ENCODE measurements at places on chromosomes 4 and X.

DNA sequence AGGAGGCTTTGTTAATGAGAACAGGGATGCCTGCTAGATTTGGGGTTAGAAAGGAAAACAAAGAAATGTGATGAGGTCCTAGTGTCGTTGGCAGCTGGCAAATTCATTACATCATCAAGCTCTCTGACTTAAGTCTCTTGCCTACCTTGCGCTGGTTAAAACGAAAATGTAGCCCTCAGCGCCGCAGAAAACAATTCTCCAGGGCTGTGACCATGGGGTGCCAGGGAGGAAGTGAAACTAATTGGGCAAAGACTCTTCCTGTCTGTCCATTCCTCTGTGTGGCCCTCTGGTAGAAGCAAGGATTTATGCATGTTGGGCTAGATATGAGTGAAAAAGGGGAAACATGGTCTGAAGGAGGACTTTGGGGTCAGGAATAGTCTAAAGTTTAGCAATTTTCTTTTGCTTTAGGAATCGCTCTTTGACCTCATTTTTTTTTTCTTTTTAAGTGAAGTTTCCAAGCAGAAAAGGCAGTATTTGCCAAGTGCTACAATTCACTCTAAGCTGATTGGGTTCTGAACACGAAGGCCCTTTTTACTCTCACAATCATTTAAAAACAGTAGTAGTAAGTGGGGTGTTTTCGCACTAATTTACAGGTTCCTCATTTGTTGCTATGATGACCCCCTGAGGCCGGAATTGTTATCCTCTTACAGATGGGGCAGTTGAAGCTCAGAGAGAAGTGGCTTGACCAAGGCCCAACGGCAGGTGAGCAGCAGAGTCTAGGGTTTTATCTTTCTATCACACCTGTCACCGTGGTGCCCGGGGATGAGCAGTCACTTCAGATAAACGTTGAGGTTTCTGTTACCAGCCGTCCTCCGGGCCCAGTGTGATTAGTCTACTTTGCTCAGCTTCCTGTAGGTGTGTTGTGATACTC lies 27.3 kb upstream of the CHRNA9 start:
- peak; percentile 69 for DNase-seq

GRCh38 chrX:33336783-33337182 lies 125.4 kb upstream of the DMD start:
- DNase-seq, result no peak

GRCh38 chr4:187183346-187183745 lies 459.7 kb upstream of the FAT1 start:
- DNase-seq, result no peak

GRCh38 chr4:102824398-102824797 lies 3.0 kb downstream of the UBE2D3 start:
- DNase-seq, result no peak

- DNase-seq, result no peak
Measured at GRCh38 chrX:86023811-86024210, 23.5 kb downstream of the CHM start.

GRCh38 chrX:148593987-148594386 lies 93.6 kb downstream of the AFF2 start:
- DNase-seq, result no peak

GRCh38 chrX:36543499-36543898 lies 464.7 kb upstream of the FAM47C start:
- DNase-seq, result no peak

DNA sequence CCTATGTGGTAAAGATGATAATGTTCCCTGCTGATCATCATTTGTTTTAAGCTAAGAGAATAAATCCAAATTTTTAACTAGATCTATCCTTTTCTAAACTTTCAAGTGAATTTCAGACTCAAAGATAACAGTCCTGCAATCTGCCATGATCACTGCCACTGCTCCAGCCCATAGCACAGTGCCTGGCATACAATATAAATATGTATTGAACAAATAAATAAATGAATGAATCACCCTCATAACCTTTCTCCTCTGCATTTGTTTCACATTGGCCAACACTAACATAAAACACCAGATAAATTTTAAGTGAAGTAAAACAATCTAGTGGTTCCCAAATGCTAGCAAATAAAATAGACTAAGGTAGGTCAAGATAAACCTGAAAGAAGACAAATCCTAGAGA lies 439.0 kb downstream of the GPM6A start:
- DNase-seq, result no peak

GRCh38 chr4:3720466-3720865 lies 45.7 kb upstream of the ADRA2C start:
- no peak for DNase-seq

- DNase-seq, result peak; percentile 12
Measured at GRCh38 chrX:44874420-44875184, 1.6 kb downstream of the KDM6A start.

DNA sequence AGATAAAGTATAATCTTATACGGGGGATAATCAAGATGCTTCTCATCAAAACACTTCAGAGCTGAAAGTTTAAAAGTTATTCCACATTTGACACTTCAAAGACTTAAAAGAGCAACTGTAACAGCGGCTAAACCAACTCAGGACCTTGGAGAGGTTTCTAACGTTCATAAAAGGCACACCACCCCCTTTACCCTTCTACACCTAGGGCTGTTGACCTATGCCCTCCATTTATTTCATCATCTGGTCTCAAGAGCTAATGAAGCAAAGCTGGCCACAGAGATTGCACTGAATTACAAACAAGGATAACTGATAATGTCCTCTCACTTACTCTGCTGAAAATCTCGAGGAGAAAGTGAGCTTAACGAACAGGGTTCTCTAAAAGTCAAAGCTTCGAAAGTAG lies 1.1 kb upstream of the RPS6KA6 start:
- DNase-seq, result no peak

- no peak for DNase-seq
Measured at GRCh38 chrX:46649421-46650260, 76.1 kb downstream of the CHST7 start.

DNA sequence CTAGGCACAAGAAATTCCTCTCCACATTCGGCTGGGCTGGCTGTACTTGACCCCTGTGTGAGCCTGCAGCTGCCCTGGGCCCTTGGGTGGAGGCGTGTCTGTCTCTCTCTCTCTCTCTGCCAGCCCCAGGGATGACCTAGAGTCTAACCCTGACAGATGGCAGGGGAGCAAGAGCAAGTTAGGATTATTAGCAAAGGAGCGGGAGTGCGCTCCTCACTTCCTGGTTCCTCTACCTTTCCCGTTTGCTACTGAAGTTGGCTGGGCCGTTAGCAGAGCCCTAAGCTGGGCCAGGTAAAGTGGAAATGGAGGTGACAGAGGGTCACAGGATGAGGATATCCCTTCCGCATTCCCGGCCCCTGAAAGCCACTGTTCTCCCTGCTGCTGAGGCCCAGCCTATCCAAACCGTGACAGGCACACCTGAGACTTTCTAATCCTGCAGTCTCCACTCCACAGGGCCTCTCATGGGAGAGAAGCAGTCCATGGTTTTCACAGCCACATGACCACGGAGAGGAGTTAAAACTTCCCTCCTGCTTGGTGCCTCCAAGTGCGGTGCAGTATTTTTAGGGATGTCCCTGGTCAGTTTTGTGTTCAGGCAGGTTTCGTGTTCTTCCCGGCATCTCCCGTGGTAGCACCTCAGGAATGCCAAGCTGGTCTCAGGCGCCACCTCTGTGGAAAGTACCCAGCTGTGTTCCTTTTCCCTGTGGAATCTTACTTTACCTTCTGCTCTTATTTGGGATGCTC lies 79.3 kb downstream of the CLDN22 start:
- DNase-seq, result no peak

DNA sequence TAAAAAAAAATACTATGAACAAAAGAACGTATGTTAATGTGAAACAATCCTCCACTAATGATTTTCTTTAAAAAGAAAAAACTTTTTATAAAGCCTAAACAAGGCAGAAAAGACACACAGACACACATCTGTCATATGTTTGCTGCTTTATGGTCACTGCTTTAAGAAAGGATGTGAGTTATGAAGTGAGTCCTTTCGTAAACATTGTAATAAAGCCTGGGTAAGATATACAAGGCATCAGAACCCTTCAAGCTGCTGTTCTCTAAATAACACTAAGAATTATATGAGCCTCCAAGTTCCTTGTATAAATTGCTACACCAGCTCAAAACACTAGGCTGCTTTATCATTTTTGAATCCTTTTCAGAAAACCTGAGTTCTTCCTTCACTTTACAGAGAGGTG lies 81.6 kb downstream of the FBXO8 start:
- DNase-seq, result no peak

DNA sequence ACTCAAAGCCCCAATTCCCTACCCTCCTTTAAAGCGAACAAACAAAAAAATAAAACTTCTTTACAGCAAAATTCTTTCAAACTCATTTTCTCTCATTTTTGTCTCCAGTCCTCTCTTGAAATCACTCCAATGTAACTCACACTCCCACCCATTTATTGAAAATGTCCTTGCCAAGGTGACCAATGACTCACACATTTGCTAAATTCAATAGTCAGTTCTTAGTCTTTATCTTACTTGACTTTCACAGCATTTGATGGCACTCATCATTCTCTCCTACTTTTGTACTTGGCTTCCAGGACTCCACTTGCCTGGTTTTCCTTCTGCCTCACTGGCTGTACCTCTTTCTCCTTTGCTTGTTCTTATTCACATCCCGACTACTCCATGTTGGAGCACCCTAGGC lies 19.9 kb downstream of the CC2D2A start:
- no peak for DNase-seq

GRCh38 chr4:4461850-4462249 lies 74.9 kb downstream of the NSG1 start:
- DNase-seq, result peak; percentile 62

DNA sequence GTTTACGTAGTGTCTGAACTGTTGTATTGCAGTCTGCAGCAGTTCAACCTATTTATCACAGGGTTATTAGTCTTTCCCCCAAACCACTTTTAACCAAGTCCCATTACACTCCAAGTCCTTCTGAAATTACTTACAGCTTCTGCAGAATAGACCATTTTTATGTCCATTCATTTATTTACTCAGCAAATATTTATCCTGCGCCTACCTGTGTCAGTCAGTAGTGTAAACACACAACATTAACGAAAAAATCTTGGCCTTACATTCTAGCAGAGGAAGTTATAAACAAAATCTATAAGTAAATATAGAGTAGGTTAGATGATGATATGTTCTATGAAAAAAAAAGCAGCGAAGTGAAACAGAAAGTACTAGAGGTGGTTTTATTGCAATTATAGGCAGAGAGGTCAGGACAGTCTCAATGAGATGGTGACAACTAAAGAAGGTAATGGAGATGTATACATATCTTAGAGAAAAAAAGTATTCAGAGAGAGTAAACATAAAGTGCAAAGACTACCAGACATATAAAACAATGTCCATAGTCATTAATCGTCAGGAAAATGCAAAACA lies 534.7 kb downstream of the KCNIP4 start:
- no peak for DNase-seq

GRCh38 chr4:150002561-150002960 lies 75.7 kb upstream of the DCLK2 start:
- no peak for DNase-seq

DNA sequence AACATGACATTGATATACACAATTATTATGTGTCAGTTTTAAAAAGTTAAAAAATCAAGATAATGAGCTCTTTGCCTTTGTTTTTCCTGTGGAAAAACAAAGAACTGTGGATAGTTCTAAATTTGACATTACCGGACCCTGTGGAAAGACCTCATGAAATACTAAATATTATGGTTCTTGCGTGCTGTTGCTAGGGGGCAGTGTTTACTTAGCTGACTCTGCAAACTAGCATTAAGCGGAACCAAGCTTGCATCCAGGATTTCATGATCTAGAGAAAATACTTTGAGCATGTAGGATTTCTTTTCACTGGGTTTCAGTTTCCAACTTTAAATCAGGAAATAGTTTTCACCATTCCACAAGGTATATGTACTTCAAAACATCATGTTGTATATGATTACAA lies 33.6 kb downstream of the CLCN4 start:
- no peak for DNase-seq

GRCh38 chr4:168931215-168931650 lies 78.8 kb downstream of the CBR4 start:
- DNase-seq, result no peak

DNA sequence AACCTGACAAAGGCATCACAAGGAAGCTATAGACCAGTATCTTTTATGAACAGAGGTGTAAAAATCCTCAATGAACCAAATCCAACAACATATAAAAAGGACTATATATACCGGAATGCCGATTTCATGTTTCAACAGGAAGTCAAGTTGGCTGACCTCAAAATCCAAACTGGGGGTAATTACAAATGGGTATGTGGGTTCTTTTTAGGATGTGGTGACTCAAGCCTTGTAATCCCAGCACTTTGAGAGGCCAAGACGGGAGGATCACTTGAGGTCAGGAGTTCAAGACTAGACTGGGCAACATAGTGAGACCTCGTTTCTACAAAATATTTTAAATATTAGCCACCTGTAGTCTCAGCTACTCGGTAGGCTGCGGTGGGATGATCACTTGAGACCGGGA lies 10.4 kb downstream of the PRSS48 start:
- DNase-seq, result no peak

DNA sequence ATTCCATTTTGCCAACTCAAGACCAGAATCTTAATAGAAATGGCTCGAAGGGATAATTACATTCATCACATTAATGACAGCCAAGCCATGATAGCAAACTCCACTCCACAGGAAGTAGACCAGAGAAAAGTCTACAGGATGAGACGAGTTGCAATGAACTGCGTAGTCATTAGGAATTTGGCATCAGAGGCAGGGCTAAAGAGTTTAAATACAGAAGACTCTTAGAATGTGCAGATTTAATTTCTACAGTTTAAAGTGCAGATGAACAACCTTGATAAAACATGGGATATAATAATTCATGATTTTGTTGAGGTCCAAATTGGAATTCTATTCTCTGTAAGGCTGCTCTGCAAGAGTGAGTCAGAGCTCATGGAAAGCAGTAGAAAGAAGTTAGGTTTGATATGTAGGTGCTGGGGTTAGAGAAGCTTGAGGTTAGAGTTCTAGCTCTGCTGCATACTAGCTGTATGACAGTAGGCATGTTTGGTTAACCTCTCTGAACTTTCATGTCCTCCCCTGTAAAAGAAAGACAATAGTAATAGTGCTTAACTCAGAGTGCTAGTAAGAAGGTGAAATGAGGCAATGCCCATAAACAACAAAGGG lies 32.2 kb downstream of the LNX1 start:
- no peak for DNase-seq

- DNase-seq, result no peak
Measured at GRCh38 chr4:16627999-16628398, 270.4 kb downstream of the LDB2 start.

DNA sequence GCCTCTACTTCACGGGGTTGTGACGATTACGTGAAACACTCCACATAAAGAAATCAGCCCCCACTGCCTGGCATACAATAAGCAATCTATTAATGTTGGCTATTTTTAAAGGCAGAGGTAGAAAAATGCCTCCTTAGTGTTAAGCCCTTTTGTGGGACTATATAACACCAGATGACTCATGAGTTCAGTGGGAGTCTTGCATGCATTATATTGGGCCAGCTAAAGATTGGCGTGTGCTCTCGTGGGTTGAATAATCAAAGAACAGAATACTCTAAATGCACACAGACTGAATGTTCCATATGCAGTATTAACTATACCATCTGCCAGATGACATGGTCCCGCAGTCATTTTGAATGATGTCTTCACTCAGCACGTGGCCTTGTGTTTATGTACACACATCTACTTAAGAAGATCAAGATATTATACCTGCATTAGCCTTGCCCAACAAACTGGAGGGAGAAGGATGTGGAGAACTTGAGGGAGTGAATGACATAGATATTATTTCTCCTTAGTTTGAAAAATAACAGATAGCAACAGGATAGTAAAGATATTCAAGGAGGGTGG lies 85.0 kb upstream of the MYOZ2 start:
- DNase-seq, result no peak

GRCh38 chr4:71711044-71711984 lies 72.6 kb downstream of the GC start:
- no peak for DNase-seq

Measured in T-cell (primary cell).